Muscle of leg (tissue), 16 donors: ENCODE measurements at places on chromosomes 16 and 17. TPM values are rescaled to one million over a fixed set of nuclear protein-coding genes. Genes with fewer than 3 reads are reported as not detected.

DNA sequence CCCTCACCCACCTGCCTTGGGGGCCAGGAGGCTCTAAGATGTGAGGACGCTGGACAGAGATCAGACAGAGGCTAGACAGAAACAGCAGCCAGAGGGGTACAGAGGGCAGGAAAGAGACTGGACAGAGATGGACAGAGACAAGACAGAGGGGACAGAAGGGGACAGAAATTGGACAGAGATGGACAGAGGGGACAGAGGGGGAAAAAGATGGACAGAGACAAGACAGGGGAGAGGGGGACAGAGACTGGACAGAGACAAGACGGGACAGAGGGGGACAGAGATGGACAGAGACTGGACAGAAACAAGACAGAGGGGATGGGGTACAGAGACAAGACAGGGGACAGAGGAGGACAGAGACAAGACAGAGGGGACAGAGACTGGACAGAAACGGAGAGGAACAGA lies 16.1 kb downstream of the UTS2R start:
- DNase-seq: no peak

GRCh38 chr17:58648236-58648635 lies 43.6 kb downstream of the TEX14 start:
- DNase-seq: no peak

DNA sequence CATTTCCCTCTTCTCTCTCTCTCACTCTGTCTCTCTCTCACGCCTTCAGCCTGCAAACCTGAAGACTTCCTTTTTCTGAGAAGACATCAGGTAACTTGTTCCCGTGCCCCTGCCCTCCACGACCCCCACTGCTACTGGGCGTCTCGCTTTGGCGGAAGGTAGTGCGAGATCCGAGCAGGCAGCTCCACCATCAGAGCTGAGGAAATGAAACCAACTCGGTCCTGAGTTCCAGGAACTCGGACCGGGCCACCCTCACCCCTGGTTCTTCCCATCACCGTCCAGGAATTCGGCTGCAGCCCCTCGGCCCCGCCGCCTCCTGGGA lies 585 bp downstream of the MLKL start:
- DNase-seq: peak; percentile 28

- DNase-seq: no peak
Measured at GRCh38 chr16:86380030-86380429, 130.3 kb upstream of the FOXF1 start.

- DNase-seq: no peak
Measured at GRCh38 chr16:2162676-2163118, 7.1 kb downstream of the TRAF7 start.

DNA sequence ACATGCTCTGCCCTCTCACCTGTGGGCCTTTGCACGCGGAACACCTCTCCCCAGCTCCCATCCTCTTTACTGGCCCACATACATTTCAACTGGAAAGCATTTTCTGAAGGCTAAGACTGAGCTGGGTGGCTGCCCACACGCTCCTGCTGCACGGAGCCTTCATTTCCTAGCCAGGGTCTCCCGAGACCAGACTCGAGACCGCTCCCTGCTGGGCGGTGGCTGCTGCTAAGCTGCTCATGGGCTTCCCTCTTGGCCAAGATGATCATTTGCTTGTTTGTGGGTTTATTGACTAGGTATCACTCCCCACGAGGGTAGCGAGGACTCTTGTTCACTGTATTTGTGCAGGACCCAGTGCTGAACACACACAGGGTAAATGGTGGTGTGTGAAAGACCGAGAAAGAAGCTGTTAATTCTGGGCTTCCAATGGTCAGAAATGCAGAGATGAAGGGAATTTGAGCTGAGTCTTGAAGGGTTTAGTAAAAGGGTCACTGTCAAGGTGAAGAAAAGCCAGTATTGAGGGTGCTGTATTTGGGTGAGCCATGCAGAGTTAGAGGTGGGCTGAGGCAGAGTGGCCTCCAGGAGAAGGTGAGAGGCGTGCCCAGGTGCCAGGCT lies 907 bp downstream of the TRAPPC2L start:
- DNase-seq: peak; percentile 71

DNA sequence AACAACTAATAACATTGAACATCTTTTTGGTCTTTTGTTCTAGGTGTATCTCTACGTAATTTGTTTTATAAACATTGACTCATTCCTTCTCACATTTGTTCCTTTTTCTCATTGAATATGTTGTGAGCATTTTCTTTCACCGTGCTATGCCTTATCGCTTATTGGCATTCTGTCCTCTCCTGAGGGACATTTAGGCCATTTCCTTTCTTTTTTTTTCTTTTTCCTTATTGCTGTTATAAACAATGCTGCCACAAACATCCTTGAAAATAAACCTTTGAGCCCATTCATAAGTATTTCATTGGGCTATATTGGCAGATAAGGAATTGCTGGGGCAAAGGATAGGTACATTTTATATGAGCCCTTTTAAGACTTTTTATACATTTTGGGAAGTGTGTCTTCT lies 32.4 kb downstream of the WSCD1 start:
- no peak for DNase-seq

DNA sequence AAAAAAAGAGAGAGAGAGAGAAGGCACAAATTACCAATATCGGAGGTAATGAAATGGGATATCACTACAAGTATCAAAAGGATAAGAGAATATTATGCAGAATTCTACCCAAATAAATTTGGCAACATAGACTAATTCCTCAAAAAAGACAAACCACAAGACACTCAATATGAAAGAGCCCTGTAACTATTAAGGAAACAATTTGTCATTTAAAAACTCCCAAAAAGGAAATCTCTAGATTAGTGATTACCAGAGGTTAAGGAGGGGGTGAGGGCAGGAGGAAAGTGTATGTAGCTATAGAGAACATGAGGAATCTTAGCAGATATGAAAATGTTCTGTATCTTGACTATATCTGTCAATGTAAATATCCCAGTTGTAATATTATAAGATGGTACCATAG lies 54.0 kb downstream of the CFDP1 start:
- DNase-seq: no peak

DNA sequence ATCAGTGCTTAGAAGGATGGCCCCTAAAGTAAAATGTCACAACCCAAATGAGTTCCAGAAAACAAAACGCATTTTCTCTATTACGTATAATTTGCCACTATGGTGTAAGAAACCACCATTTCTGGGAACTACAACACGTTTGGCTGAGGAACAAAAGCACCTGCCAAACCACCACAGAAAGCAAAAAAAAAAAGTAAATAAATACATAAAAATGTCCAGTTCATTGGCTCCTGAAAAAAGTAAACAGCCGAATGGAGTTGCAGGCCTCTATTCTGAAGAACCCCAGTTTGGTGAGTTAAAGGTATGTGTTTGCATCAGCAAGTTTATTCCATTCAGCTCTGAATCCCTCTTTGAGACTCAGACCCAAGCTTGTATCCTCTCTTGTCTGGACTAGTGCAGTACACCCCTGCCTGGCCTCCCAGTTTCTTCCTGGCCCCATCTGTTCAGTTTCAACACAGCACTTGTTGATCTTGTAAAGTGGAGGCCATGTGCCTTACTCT lies 36.9 kb downstream of the ERN1 start:
- no peak for DNase-seq

DNA sequence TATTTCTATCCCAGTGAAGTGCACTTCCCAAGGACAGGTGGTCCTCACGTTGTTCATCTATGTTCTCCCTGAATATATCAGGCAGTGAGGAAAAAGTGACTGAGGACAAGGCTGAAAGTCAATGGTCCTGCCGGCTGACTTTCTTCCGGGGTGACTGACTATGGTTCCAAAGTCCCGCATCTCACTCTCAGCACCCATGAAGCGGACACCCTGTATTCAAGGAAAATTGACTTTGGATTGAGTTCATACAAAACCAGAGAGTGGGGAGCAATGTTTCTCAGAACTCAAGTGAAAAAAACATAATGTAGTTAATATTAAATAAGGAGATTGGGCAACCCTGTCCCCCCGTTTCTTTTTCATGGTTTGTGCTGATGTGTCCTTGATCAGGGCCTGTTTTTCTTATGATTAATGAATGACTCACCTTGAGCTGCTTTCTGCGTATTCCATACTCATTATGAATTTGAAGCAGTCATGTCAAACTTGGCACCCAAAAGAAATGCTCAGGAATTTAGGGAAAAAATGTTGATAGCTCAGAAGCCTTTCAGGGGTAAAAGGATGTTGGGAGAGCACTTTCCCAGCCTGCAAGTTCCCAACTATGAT lies 184.0 kb downstream of the CYLD start:
- DNase-seq: no peak

The ACSM2A gene
- total RNA-seq: 0.09 TPM

The LDHD gene
- total RNA-seq: 2.3 TPM

The SKAP1 gene
- 0.35 TPM for total RNA-seq

The HOXB5 gene
- total RNA-seq: 0.13 TPM

The ABCA10 gene
- total RNA-seq: 10.2 TPM
